GM12878 (cell line): ENCODE measurements at places on chromosomes 2 and 18. TPM values are rescaled to one million over a fixed set of nuclear protein-coding genes. Genes with fewer than 3 reads are reported as not detected.

Gene ZNF514
- total RNA-seq = 8.7 and 9.8 TPM in 2 replicates

Gene PLA2R1
- 0.05 TPM in 1 of 2 replicates, not detected in the other for total RNA-seq

Gene DDX1
- total RNA-seq = 75.1 and 80.7 TPM in 2 replicates

Gene GATA6
- total RNA-seq = 0.05 TPM in 2 replicates

Gene FAM110C
- not detected in 2 replicates for total RNA-seq

Gene RAB27B
- 0.03 TPM in 1 of 2 replicates, not detected in the other for total RNA-seq

Gene EFEMP1
- 0.24 and 0.33 TPM in 2 replicates for total RNA-seq

Gene C2orf80
- not detected in 2 replicates for total RNA-seq

Gene PCARE
- total RNA-seq = 0.03 and 0.08 TPM in 2 replicates

Gene SRSF7
- 275 and 278 TPM in 2 replicates for total RNA-seq

Gene AGXT
- 0.18 and 0.19 TPM in 2 replicates for total RNA-seq

Gene ETAA1
- 11.4 and 11.7 TPM in 2 replicates for total RNA-seq

Gene EGR4
- total RNA-seq = 0.16 TPM in 1 of 2 replicates, not detected in the other

Gene CDH19
- not detected in 2 replicates for total RNA-seq

GRCh38 chr2:7333189-7333765 is 416.1 kb downstream of the RNF144A start:
- H3K4me1 ChIP-seq = no peaks in the 10 kb centered on the region
- no peaks in the 10 kb centered on the region for H3K27me3 ChIP-seq
- no peaks in the 10 kb centered on the region for H3K36me3 ChIP-seq
- no peak overlapping the region for H3K27ac ChIP-seq

GRCh38 chr2:171959998-171960397 is 37.7 kb downstream of the HAT1 start:
- H3K4me3 ChIP-seq = no peak overlapping the region
- H3K27me3 ChIP-seq = no peaks in the 10 kb centered on the region
- no peak overlapping the region for H3K27ac ChIP-seq
- H3K36me3 ChIP-seq = peaks cover 3% of the 10 kb centered on the region
- no peaks in the 10 kb centered on the region for H3K4me1 ChIP-seq

DNA sequence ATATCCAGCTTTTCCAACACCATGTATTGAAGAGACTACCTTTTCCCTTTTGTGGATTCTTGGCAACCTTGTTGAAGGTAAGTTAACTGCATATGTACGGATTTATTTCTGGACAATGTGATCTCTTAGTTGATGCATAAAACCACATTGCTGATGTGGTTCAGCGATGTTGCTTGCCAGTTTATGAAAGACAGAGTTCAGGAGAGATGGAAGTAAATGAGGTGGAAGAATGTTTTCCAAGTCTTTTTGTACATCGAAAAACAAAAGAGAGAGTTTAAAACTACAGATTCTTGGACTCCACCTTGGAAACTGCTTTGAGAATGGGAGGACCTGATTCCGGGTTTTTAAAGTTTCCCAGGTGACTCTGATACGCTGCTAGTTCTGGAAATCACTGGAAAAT is 43.8 kb downstream of the MOB4 start:
- no peaks in the 10 kb centered on the region for H3K27me3 ChIP-seq
- DNase-seq = no peak
- H3K27ac ChIP-seq = no peak overlapping the region
- no peak overlapping the region for H3K4me3 ChIP-seq

- no peaks in the 10 kb centered on the region for H3K27me3 ChIP-seq
- DNase-seq = no peak
- H3K4me1 ChIP-seq = peaks cover 37% of the 10 kb centered on the region
Observed at GRCh38 chr2:179255129-179255528, 9.5 kb downstream of the SESTD1 start.

DNA sequence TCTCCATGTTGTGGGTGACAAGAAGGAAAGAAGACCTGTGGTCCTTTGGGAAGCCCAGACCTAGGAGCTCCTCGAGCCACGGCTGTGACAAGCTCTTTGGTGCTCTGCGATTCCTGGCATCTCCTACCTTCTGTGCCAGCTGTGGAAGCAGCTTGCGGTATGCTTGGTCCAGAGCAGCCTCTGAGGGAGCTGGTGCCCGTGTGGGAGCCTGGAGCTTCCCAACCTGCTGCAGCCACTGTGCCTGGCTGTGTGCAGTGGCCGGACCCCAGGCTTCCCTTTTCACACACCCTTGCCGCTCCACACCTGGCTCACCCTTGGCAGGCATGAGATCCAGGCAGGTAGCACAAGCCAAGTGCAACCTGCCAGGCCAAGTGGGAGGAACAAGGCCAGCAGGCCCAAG is 1328.6 kb upstream of the SLC39A10 start:
- no peaks in the 10 kb centered on the region for H3K27me3 ChIP-seq
- H3K4me1 ChIP-seq = no peaks in the 10 kb centered on the region
- H3K27ac ChIP-seq = no peak overlapping the region
- DNase-seq = no peak

- no peaks in the 10 kb centered on the region for H3K27me3 ChIP-seq
- H3K27ac ChIP-seq = no peak overlapping the region
- DNase-seq = no peak
- no peak overlapping the region for H3K4me3 ChIP-seq
- H3K36me3 ChIP-seq = no peaks in the 10 kb centered on the region
- H3K4me1 ChIP-seq = no peaks in the 10 kb centered on the region
Observed at GRCh38 chr2:232903989-232904388, 33.9 kb downstream of the SNORC start.

- peaks cover 9% of the 10 kb centered on the region for H3K4me1 ChIP-seq
- no peak overlapping the region for H3K4me3 ChIP-seq
- no peaks in the 10 kb centered on the region for H3K27me3 ChIP-seq
- DNase-seq = no peak
Observed at GRCh38 chr2:174628528-174629169, 31.0 kb upstream of the WIPF1 start.

- no peak overlapping the region for H3K4me3 ChIP-seq
- H3K27me3 ChIP-seq = peaks cover 3% of the 10 kb centered on the region; the same call in 1 of the 2 replicates
- H3K36me3 ChIP-seq = no peaks in the 10 kb centered on the region
- H3K4me1 ChIP-seq = no peaks in the 10 kb centered on the region
- no peak for DNase-seq
Observed at GRCh38 chr2:120892967-120893667, 157.4 kb downstream of the GLI2 start.

DNA sequence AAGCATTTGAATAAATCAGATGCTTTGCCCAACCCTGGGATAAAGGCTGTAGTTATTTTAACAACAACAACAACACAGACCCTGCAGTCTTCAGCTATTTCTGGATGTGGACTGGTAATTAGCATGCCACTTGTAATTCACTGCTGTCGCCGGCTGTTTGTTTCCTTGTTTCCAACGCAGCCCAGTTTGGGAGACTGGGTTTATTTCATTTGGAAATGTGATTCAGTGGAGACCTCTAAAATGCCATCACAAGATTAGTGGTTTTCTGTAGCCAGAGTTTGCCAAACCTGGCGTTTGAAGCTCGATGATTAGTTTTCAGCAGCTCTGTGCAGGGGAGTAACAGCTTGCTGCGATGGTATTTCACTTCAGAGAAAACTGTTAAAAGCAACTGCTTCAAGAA is 83.5 kb downstream of the LDLRAD4 start:
- no peaks in the 10 kb centered on the region for H3K4me1 ChIP-seq
- H3K4me3 ChIP-seq = no peak overlapping the region
- H3K27ac ChIP-seq = no peak overlapping the region
- H3K36me3 ChIP-seq = no peaks in the 10 kb centered on the region
- DNase-seq = no peak

- H3K4me3 ChIP-seq = no peak overlapping the region
- H3K27me3 ChIP-seq = no peaks in the 10 kb centered on the region
- no peaks in the 10 kb centered on the region for H3K36me3 ChIP-seq
Observed at GRCh38 chr2:37816036-37816435, 109.1 kb upstream of the RMDN2 start.

DNA sequence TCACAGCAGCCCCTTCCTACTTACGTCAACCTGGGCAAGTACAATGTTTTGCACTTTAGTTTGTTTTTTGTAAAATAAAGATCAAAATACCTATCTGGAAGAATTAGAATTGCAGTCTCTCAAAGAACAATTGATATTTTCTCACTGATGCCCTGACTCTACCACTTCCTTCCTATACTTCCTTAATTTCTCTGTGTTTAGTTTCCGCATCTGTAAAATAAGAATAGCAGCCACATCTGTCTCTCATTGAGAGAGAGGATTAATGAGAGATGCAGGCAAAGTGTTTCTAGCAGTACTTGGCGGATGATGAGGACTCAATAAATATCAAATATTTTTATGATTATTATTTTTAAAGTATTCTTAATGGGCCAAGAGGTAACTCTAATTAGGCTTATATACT is 122.6 kb upstream of the PIEZO2 start:
- DNase-seq = no peak
- H3K27ac ChIP-seq = no peak overlapping the region
- no peak overlapping the region for H3K4me3 ChIP-seq

- DNase-seq = no peak
- H3K27me3 ChIP-seq = no peaks in the 10 kb centered on the region
- H3K27ac ChIP-seq = no peak overlapping the region
- H3K36me3 ChIP-seq = no peaks in the 10 kb centered on the region
- no peaks in the 10 kb centered on the region for H3K4me1 ChIP-seq
Observed at GRCh38 chr2:70684846-70685622, 83.0 kb downstream of the ADD2 start.

- peaks cover 15% of the 10 kb centered on the region for H3K36me3 ChIP-seq
- DNase-seq = no peak
- no peaks in the 10 kb centered on the region for H3K4me1 ChIP-seq
Observed at GRCh38 chr2:159850789-159851188, 52.8 kb upstream of the CD302 start.

GRCh38 chr2:159089543-159089942 is 121.1 kb downstream of the TANC1 start:
- no peak for DNase-seq
- H3K4me1 ChIP-seq = peaks cover 16% of the 10 kb centered on the region
- no peak overlapping the region for H3K4me3 ChIP-seq
- H3K36me3 ChIP-seq = no peaks in the 10 kb centered on the region
- H3K27me3 ChIP-seq = no peaks in the 10 kb centered on the region

- no peaks in the 10 kb centered on the region for H3K4me1 ChIP-seq
- H3K4me3 ChIP-seq = no peak overlapping the region
- peaks cover 8% of the 10 kb centered on the region for H3K27me3 ChIP-seq
- no peak for DNase-seq
- no peaks in the 10 kb centered on the region for H3K36me3 ChIP-seq
Observed at GRCh38 chr2:9226458-9227380, 20.1 kb downstream of the ASAP2 start.

DNA sequence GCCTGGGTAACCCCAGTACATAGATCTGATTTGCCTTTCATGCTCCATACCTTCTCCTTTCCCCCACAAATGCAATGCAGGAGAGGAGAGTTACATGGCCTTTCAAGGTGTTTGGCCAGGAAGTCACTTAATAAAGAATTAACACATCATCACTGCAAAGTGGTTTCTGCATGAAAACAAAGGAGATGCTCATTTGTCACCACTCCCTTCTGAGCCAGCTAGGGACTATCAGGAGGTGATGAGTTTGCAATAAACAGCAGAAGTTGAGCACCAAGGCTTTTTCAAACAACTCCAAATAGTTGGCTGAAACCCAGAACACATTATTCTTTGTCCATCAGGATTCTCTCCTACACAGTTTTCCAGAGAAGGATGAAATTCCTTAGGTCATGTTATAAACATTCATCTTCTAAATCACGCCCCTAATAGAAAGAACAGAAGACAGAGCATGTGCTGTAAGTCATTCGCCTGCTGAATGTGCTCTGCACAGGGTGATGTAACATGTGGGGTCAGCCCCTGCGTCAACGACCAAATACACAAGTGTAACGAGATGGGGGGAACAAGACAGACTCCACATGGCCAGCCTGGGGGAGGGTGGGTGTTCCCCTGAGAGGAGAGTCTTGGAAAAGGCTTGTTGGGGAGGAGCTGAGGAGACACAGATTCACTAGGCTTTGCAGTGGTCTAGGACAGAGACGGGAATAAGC is 87.3 kb upstream of the RMDN2 start:
- H3K27ac ChIP-seq = no peak overlapping the region
- H3K36me3 ChIP-seq = no peaks in the 10 kb centered on the region

GRCh38 chr2:180652794-180653193 is 327.6 kb upstream of the UBE2E3 start:
- H3K4me3 ChIP-seq = no peak overlapping the region
- no peak overlapping the region for H3K27ac ChIP-seq
- H3K36me3 ChIP-seq = no peaks in the 10 kb centered on the region
- no peak for DNase-seq
- H3K27me3 ChIP-seq = no peaks in the 10 kb centered on the region

DNA sequence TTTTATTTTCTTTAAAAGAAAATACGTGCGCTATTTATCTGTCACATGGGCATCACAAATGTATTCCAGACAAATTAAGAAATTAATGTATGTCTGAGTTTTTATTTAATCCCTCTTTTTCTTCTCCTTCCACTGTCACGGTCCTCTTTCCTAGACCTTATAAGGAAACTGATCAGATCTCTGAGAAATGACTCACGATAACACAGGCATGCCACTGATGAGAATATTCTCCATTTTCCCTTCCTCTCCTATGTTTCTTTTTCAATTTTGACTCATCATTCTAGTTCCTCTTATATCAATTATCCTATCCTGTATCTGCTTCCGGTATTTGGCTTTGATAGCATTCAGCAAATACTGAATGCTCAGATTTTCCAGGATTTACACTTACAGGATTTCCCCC is 121.8 kb downstream of the DSC3 start:
- no peak for DNase-seq
- H3K27ac ChIP-seq = no peak overlapping the region
- no peak overlapping the region for H3K4me3 ChIP-seq

GRCh38 chr2:1553671-1554295 is 140.5 kb downstream of the TPO start:
- DNase-seq = no peak
- no peak overlapping the region for H3K4me3 ChIP-seq
- no peaks in the 10 kb centered on the region for H3K36me3 ChIP-seq
- H3K27ac ChIP-seq = no peak overlapping the region

GRCh38 chr2:181466661-181467576 is 9.7 kb downstream of the ITGA4 start:
- no peaks in the 10 kb centered on the region for H3K27me3 ChIP-seq
- H3K27ac ChIP-seq = no peak overlapping the region
- no peak for DNase-seq
- peaks cover 31% of the 10 kb centered on the region for H3K4me1 ChIP-seq

- no peaks in the 10 kb centered on the region for H3K27me3 ChIP-seq
- no peak overlapping the region for H3K4me3 ChIP-seq
- H3K4me1 ChIP-seq = no peaks in the 10 kb centered on the region
- no peak overlapping the region for H3K27ac ChIP-seq
Observed at GRCh38 chr2:35803126-35803525, 552.5 kb upstream of the CRIM1 start.

DNA sequence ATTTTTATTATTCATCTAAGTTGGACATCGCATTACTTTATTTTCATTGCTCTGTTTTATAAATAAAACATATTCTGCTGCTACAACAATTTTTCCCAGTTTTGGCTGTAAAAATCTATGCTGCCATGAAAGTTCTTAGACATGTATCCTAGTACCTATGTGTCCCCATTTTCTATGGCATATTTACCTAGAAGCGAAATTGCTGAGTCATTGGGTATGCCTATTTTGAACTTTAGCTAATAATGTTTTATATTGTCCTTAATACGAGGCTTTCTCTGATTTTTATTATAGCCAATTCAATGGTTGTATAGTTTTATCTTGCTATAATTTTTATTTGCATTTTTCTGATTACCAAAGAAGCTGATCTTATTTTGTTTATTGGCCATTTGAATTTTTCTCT is 110.5 kb upstream of the DPP10 start:
- no peaks in the 10 kb centered on the region for H3K27me3 ChIP-seq
- no peaks in the 10 kb centered on the region for H3K36me3 ChIP-seq
- H3K4me1 ChIP-seq = no peaks in the 10 kb centered on the region
- no peak overlapping the region for H3K4me3 ChIP-seq
- DNase-seq = no peak

GRCh38 chr18:58100154-58100553 is 56.1 kb downstream of the NEDD4L start:
- no peaks in the 10 kb centered on the region for H3K36me3 ChIP-seq
- no peak overlapping the region for H3K4me3 ChIP-seq
- 0 out of 2 replicates have a peak overlapping the region, but pooled peaks have one; percentile 2 for H3K27ac ChIP-seq
- peak; percentile 46 for DNase-seq
- H3K27me3 ChIP-seq = no peaks in the 10 kb centered on the region
- peaks cover 11% of the 10 kb centered on the region for H3K4me1 ChIP-seq
